ENCODE measurements at places on chromosomes 6 and 20.

GRCh38 chr6:166958926-166959861 is 2.8 kb upstream of the RNASET2 start:
- no peak for DNase-seq

DNA sequence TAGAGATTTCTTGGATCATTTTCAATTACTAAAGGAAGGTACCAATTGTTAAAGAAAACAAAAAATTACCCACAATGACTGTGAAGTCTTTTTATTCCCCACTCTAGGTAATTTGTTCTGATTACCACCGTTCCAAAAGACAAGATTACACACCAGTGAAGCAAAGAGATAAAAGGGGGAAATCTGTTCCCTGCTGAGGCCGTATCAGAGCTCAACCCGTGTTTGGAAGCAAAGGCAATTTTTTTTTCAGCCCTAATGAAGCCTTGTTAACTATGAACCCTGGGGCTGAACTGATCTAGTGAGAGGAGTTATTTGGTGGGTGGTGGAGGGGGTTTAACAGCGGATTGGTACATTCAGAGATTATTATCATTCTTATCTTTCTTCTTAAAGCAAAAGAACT is 128.5 kb downstream of the ALDH8A1 start:
- DNase-seq: no peak

GRCh38 chr6:15296735-15297134 is 50.9 kb downstream of the JARID2 start:
- DNase-seq: no peak

DNA sequence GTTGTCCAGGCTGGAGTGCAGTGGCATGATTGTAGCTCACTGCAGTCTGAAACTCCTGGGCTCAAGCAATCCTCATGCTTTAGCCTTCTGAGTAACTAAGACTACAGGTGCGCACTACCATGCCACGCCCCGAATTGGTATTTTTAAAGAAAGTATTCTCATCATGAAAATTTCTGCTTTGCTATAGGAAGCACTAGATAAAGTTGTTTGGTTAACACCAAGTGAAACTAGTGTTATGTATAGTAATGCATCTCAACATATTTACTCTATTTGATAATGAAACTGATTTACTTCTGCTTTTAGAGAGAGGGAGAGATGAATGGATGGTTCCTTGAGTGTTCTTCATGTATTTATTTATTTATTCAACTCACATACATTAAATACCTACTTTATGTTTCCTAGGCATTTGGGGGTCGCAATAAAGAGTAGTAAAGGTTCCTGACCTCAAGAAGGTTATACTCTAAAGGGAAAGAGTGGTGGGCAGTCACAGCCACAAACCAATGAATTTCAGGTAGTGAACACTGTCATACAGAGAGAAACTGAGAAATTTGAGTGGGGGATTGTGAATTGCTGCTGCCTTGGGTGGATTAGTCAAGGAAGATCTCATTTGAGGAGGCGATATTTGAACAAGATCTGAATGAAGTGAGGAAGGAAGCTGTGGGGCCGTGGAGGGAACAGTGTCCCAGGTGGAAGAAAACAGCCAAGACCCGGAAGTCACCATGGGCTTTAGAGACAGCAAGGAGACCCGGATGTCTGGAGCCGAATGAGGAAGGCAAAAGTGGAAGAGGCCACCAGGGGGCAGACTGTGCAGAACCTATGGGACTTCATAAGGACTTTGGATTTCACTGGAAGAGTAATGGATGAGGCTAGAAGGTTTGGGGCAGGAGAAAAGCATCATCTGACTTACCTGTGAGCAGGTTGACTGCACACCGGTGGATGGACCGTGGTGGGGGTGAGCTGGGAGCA is 185.6 kb downstream of the TSHZ2 start:
- DNase-seq: no peak

DNA sequence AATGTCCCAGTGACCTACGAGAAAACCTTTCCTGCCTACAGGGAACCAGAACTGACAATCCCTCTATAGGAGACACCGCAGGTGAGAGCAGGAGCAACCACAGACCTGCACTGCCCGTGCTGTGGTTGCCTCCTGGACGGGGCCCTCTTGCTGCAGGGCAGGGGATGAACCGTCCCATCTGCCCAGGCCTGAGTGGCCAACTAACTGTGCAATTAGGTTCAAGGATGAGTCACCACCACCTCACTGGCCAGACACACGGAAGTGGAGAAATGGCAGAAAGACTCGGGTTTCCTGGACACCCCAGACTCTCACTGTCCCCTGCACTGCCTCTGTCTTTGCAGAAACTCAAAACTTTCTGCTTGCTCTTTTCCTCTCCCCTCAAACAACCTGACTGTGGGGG is 13.8 kb upstream of the HLA-G start:
- DNase-seq: no peak

GRCh38 chr6:125228981-125229479 is 72.7 kb downstream of the HDDC2 start:
- no peak for DNase-seq

GRCh38 chr6:90676516-90677300 is 89.8 kb upstream of the MAP3K7 start:
- DNase-seq: no peak

DNA sequence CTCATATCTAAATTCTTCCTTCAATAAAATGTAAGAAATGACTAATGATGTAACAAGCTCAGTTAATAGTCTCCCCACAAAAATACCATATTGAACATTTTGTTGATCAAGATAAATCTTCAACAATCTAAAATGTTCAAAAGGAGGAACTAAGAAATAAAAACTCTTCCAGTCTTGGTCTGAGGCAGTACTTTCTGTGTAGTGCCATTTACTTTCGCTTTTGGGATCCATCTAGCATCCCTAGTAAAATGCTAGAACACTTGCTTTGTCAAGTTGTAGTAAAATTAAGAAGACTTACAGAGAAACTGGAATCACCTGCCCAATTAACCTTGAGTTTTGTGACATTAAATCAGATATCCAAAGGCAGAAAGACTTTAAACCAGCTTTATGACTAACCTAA is 246.4 kb downstream of the KHDRBS2 start:
- no peak for DNase-seq

DNA sequence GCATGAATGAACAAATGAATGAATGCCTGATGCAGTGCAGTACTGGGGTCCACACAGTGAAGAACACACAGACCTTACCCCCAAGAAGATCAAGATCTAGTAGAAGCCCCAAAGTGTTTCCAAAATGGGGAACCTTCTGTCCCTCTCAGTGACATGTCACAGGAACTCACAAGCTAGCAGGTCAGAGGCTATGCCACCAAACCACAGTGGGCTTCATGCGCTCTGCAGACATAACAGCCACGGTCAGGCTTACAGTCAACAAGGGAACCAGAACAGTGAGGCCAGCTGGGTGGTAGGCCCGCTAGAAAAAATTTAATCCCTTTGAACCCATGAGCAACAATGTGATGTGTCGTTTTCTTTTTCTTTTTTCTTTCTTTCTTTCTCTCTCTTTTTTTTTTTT is 20.2 kb upstream of the ARFGEF2 start:
- DNase-seq: no peak

GRCh38 chr6:22349051-22349450 is 52.2 kb upstream of the PRL start:
- DNase-seq: no peak

GRCh38 chr6:54427396-54427937 is 119.2 kb downstream of the TINAG start:
- no peak for DNase-seq

DNA sequence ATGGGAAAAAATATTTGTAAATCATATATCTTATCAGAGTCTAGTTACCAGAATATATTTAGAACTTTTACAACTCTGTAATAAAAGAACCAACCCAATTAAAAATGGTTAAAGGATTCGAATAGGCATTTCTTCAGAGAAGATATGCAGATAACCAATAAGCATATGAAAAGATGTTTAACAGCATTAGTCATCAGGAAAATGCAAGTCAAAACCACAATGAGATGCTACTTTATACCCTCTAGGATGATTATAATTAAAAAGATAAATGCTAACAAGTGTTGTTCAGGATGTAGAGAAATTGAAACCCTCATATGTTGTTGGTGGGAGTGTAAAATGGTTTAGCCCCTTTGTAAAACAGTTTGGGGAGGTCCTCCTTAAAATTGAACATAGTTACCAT is 94.1 kb downstream of the LRRC1 start:
- DNase-seq: no peak

GRCh38 chr6:33178755-33179475 is 13.4 kb downstream of the COL11A2 start:
- DNase-seq: no peak

DNA sequence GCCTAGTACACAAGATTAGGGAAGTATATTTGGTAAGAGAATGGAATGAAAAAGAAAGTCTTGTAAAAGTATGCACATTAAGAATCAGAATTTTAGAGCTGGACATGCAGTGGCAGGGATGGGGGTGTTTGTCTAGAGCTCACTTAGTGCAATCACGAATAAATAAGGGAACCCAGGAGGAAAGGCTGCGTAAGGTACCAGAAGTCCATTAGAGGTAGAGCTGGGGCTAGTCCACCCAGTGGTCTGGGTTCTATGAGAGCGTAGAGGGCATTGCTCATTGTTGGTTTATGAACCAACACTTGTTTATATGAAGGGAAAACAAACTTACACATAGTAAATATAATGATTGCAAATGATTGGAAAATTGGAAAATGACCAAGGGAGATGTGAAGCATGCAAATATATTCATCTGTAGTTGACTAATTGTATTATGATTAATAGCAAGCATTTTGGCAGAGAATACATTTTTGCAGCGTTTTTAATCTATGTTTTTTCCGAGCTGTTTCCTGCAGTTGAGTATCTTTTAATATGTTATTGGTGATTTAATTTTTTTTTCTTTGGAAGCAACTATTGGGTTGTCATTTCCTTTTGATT is 3.2 kb downstream of the CDC40 start:
- DNase-seq: no peak

- no peak for DNase-seq
Observed at GRCh38 chr6:133969285-133969920, 16.4 kb downstream of the TBPL1 start.

- DNase-seq: no peak
Observed at GRCh38 chr6:111944541-111944940, 71.3 kb upstream of the FYN start.

- no peak for DNase-seq
Observed at GRCh38 chr6:143498428-143498827, 13.1 kb downstream of the FUCA2 start.

DNA sequence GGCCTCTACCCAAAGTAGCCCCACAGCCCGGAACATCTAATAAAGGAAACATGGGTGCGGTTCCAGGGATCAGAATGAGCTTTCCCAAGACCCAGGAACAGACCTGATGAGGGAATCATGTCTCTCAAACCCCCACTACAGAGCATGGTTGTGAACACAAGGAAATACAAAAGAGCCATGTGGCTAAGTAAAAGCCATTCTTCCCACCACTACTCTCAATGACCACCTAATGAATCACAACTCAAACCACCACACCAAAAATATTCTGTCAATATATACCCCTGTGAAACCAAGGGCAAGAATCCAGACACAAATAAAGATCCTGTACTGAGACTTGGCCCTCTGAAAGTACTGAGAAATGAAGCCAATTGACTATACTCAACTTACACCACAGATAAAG is 20.9 kb upstream of the COL21A1 start:
- no peak for DNase-seq

DNA sequence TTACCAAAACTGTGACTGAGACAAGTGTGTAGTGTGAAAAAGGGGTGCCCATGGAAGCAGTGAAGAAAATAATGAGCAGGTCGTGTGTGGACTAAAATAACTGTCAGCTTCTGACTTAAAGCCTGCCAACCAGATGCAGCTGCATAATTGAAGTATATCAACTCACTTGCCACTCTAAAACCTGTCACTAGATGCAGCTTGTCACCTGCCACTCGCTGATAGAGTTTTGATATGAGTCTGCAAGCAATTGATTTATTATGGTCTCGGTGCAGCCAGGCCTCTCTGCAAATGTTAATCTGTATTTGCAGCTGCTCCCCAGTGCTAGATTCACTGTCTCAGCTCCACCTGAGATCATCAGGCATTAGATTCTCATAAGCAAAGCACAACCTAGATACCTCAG is 1090.0 kb upstream of the EYS start:
- no peak for DNase-seq

GRCh38 chr6:128754658-128755256 is 128.2 kb upstream of the LAMA2 start:
- DNase-seq: no peak

- no peak for DNase-seq
Observed at GRCh38 chr6:20564777-20565176, 30.5 kb downstream of the CDKAL1 start.
